ENCODE measurements at places on chromosomes 12 and 14.
A peak's percentile ranks its signal among the peaks of the same experiment; 100 is the strongest.

DNA sequence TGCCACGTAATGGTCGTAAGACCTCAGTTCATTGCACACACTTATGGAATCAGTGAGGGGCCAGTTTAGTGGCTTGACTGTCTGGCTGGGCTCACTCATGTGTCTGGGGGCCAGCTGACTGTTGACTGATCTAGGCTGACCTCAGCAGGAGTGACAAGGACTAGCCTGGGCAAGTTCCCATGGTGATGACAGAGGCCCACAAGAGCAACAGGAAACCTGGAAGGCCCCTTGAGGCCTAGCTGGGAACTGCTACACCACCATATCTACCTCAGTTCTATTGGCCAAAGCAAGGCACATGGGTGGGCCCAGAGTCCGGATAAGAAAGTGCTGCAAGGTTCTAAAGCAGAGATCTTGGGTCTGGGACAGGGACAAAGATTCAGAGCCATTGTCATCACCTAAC, 21.3 kb upstream of the RFLNA start:
- peak; percentile 25 for DNase-seq

DNA sequence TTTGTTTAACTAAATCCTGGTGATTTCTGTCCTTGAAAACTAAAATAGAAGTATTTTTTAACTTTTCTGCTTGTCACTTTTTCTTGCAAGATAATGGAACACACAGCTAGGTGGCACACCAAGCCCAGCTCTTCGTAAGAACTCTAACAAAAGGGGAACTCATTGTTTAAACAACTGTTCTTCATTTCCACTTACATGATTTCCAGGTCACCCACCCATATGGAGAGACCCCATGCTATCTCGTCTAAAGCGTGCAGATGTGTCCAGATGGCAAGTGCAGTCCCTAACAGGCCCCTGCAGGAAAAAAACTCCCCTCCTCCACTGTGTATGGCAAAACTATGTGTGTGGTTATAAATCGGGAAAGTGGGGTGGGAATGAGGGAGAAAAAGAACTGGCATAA, 43.3 kb upstream of the NT5DC3 start:
- DNase-seq, result peak; percentile 51

GRCh38 chr12:48420039-48420775, 52.2 kb upstream of the ANP32D start:
- DNase-seq, result peak; percentile 35

GRCh38 chr14:87387806-87388205, 605.2 kb downstream of the GALC start:
- no peak for DNase-seq

DNA sequence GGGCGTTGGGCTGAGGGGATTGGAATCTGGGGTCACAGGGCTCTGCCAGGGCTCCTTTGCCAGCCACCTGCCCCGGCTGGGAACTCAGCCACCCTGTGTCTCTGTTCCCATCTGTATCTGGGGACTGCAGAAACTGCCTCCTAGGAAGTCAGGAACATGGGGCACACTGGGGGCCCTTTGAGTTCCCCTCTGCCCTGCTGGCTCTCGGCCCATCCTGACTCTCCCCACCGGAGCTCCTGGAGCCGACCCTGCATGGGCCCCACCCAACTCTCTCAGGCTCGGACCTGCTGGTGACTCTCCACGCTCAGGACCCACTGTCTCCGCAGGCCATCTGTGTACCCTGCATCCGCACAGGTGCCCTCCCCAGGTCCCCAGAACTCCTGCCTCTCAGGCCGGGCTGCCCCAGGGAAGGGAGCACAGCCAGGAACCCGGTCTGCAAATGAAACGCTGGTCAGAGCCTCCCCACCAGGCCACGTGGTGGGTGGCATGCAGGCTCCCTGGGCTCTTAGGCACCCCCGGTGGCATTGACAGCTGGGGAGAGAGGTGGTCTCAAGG, 82.8 kb downstream of the KIF26A start:
- DNase-seq, result no peak

- DNase-seq, result peak; percentile 68
Measured at GRCh38 chr14:72652179-72652578, 241.7 kb downstream of the DPF3 start.

DNA sequence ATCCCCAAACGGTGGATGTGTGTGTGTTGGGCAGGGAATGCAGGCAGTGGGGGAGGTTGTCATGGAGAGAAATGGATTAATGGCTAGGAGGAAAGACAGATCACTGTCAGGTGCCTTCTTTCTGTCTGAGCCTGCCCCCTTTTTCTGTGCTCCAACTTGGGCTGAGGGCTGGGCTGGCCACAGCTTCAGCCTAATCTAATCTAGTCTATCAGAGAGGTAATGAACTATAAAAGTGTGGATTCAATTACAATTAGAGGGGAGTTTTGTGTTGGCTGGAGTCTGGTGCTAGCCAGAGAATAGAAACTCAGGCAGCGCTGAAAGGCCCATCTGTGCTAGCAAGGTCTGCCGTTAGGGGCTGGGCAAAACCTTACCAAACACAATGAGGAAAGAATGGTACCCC, 41.2 kb downstream of the NEUROD4 start:
- DNase-seq, result no peak

DNA sequence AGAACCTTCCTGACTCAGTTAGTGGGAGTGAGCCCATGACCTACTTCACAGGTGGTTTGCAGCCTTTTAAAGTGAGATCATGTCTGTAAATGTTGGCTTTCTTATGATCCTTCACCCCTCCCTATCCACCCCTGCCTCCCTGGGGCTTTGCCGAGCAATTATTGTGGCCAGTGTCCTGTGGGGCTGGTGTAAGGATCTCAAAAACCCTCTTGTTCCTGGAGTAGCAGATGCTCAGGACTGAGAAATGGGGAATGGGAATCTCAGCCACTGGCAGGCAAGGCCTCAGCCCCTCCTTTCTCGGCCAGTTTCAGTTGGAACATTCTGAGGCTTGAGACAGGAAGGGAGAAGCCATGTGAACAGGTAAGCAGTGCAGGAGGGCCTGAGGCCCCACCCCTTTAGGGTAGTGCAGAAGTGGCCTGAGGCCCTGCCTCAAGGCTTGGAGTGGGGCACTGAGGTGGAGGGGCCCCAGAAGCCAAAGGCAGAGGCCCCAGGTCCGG, 53.8 kb downstream of the PLEKHG3 start:
- peak; percentile 86 for DNase-seq

DNA sequence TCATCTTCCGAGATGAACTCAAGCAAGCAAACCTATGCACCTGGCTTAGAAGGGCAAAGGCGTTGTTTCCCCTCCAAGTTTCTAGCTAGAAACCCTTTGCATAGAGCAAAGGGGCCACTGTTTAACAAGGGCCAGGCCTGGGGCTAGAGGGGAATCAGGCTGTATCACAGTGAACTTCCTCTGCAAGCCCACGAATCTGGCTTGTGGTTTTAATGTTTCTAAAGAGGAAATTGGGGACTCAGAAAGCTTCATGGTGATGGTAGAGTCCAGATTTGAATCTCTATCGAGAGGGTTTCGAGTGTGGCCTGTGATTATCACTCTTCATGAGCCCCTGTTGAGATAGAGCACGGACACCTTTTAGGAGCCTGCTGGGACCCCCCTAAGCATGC, 189.9 kb downstream of the VRK1 start:
- no peak for DNase-seq

GRCh38 chr12:94690198-94690771, 39.9 kb upstream of the TMCC3 start:
- DNase-seq, result no peak

DNA sequence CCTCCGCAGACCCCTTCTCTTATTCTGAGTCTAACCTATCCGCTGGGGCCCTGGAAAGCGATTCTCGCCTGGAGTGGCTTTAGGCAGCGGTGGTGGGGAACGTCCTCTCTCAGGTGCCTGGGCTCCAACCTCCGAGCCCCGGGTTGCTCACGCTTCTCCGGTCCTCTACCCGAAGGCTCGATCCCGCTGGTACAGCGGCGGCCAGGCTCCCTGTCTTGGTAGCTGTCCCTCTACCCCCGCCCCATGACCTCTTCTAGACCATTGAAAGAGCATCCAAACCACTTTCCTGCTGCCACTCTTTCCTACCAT, 505 bp upstream of the HEBP1 start:
- DNase-seq, result no peak

- no peak for DNase-seq
Measured at GRCh38 chr12:90244232-90244631, 535.6 kb upstream of the ATP2B1 start.

GRCh38 chr14:50844391-50844790, 13.4 kb upstream of the NIN start:
- no peak for DNase-seq

- DNase-seq, result no peak
Measured at GRCh38 chr12:99311373-99311772, 336.2 kb upstream of the GARIN6 start.

- DNase-seq, result no peak
Measured at GRCh38 chr12:32397696-32398095, 1.7 kb upstream of the FGD4 start.

DNA sequence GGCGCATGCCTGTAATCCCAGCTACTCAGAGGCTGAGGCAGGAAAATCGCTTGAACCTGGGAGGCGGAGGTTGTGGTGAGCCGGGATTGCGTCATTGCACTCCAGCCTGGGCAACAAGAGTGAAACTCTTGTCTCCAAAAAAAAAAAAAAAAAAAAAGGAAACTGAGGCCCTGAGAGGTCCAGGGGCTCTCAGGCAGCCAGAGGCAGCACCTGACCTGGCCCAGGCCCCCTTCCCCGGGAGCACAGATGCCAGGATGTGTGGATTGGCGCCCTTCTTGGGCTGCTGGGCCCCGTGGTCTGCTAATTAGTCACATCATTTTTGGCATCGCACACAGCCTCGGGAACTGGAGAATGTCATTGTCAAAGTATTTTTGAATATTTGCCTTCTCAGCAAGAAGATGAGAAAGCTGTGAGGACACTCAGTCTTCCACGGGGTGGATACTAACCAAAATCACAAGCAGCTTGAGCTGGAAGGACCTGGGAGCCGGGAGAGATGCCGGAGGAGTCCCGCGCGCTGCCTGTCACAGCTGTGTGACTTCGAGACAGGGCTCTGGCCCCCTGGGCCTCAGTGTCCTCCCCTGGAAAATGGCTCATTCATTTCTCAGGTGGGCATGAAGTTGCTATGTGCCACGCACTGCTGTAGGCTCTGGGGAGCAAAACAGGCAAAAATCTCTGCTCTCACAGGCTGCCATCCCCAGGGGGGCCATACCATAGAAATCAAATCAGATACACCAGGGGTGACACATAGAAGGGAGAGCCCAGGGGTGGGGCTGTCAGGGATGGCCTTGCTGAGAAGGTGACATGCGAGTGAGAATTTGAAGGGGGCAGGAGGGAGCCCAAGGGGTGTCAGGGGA, 12.5 kb upstream of the RCOR1 start:
- DNase-seq, result peak; percentile 65

- peak; percentile 63 for DNase-seq
Measured at GRCh38 chr12:102539651-102540553, 59.5 kb upstream of the IGF1 start.

DNA sequence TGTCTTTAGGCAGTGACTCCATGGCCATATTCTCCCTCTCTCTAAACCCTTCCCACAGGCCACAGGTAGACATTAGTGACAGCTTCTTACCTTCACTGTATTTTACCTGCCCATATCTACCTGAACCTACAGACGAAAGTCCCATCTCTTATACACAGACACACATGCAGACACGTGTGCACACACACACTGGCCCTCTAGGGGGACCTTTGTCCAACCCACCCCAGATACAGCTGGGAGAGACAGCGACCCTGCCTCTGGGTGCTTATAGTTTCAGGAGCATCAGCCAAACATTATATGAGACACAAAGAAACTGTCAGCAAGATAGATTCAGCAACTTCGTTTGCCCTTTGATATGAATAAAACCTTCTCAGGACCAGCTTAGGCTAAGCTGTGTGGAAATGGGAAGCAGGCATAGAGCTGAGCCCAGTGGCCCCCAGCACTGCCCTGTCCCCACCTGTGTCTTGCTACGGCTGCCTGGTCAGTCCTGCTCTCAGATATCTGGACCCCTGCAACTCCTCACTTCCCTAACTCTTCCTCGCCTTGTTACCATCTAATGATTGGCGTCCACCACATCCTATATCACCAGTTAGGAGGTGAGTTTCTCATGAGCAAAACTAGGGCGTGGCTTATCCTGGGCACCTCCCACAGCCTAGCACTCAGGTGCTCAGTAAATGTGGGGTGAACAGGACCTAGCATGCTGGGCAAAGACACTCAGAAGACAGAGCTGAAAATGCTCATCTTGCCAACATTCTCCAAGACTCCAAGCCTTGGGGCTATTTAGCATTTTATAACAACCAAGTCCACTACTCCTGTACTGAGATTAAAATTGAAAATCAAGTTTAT, 12.0 kb upstream of the CD9 start:
- no peak for DNase-seq

DNA sequence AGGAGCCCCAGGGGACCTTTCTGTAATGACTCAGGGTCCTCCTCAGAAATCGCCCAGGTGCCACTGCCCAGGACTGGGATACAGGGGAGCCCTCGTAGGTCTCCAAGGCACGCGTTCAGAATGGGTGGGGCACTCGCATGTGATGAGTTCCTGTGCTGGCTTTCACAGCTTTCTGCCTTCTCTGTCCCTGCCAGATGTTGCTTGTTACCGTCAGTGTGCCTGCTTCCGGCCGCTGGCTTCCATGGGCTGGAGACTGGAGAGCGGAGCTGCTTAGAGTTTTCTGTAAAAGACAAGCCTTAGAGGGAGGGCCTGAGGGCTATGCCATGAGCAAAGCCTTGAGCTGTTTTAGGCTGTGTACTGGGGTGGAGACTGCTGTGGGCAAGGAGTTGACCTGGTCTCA, 75.0 kb upstream of the SLC24A4 start:
- DNase-seq, result no peak

DNA sequence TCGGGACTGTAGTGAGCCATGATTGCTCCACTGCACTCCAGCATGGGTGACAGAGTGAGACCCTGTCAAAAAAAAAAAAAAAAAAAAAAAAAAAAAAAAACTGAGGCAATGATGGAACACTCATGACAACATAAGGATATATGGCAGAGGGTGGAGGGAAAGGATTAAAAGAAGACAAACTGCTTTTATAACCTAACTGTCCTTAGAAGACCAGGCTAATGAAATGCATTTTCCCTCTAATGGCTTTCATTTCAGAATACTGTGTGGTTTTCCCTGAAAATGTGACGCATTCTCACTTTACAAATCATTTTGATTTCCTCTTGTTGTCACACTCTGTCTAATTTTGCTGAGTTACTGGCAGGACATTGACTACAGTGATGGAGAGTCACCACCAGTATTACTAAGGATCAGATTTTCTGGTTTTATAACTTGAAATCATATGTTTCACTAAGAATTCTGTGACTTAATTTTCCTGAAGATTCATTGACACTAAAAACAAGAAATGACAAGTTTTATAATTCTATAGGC, 137.6 kb upstream of the SSTR1 start:
- DNase-seq, result no peak

GRCh38 chr14:80636071-80636470, 305.5 kb downstream of the CEP128 start:
- DNase-seq, result no peak

DNA sequence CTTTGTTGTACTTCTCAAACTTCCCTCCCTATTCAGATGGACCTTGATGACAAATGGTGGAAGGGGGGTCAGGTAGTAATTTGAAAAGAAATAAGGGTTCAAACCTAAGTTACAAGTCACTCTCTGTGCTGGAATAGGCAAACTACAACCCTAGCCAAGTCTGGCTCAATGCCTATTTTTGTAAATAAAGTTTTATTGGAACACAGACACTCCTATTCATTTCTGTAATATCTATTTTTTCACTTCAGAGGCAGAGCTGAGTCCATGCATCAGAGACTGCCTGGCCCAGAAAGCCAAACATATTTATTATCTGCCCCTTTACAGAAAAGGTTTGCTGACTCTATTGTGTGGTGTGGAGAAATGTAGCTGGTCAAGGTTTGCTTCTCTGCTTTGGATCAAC, 78.4 kb upstream of the RIN3 start:
- DNase-seq, result no peak

GRCh38 chr12:44618946-44619345, 257.2 kb downstream of the NELL2 start:
- DNase-seq, result no peak
